ENCODE measurements at places on chromosomes 4 and X.

DNA sequence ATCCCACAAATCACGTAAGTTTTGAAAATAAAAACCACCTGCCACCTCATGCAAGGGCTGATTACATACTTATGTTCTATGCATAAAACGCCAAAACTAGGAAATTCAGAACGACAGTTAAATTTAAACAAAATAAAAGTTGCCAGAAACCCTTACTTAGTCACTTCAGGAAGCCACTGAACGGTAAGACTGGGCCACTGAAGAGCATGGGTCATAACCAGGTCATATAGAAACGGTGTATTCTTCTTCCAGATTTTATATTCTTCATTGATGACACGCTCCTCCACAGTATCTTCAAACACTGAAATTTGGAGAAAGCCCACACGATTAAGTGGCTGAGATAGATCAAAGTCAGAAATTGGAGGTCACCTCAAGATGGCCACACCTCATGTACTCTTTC lies 1.2 kb downstream of the RBBP7 start:
- DNase-seq: no peak

GRCh38 chr4:4627111-4627510 lies 85.3 kb upstream of the STX18 start:
- DNase-seq: no peak

DNA sequence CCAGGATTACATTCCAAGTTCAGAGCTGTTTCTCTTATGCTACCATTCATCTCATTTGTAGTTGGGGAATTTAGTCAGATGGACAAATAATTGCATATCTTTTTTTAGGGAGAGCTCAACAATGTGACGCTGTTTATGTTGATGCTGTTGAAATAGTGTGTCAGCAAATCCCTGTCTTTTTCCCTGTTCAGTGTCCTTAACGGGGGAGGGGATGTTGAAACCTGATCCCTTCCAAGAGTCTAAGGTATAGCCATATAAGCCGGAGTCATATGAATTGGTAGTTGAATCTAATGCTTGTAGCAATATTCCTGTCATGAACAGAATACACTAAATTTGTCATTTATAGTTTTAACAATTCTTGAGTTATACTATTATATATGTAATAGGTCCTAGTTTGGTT lies 293.5 kb upstream of the FAT1 start:
- DNase-seq: no peak

- DNase-seq: peak; percentile 44
Measured at GRCh38 chr4:9970399-9971011, 50.8 kb downstream of the SLC2A9 start.

DNA sequence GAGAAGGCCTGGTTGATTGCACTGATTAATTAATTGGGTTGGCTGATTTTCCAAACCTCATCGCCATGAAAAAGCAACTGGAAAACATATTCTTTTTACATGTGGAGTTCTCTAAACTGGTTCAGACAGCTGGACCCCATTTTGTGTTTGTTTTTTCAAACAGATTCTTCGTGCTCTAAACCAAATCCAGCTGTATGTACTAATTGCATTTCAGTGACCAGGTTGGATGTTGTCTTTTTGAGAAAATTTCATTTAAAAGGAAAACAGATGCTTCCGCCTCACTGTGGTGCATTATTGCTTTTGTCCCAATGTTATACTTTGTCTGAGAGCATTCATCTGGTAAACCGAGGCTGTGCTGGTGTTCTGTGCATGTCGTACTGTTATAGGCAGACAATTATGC lies 67.8 kb upstream of the LNX1 start:
- no peak for DNase-seq

DNA sequence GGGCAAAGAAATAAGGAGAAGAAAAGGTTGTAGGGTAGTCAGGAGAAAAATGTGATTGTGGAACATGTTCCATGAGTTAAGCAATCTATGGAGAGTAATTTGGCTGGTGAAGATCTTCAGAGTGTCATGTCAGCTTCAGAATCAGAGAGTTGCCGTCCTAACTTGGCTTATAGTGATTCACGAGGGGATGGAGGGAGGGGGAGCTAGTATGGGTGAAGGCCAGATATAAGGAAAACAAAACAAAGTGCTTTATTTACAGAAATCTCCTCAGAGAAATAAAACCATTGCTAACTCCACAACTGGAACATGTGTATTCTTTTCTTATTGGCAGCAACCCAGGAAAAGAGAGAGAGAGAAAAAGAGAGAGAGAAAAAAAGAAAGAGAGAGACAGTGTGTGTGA lies 256.5 kb upstream of the NRK start:
- DNase-seq: no peak

DNA sequence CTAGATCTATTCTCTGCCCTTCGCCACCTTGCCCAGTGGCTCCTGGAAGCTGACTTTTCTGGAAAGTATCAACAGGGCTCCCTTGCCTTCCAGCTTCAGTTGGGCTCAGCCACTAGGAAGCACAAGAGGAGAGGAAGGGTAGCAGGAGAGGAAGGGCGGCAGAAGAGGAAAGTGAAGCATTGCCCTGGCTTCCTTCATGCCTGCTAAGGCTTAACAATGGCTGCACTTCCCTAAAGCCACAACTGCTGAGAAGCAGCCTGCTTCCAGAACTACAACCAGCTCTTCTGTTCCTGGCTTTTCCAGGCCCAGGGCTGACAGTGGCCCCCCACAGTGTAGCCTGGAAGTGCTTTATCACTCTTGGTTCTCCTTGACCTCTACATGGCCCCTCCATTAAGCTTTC lies 29.1 kb upstream of the PGM2 start:
- DNase-seq: no peak

DNA sequence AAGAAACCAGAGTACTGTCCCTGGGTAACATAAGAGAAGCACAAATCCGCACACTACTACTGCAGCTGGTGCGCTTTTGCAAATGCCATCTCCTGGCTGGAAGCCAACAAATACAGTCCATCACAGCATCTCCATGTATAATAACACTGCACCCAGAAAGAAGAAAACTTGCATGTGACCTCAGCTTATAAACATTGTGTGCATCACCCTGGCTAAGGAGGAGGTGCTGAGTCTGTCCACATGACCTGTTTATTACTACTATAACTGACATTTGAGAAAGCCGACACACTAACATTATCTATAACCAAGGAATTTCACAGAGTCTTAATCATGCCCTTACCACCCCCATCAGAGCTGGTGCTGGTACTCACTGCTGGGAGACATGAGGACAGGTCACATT lies 516.8 kb downstream of the CFAP47 start:
- no peak for DNase-seq

DNA sequence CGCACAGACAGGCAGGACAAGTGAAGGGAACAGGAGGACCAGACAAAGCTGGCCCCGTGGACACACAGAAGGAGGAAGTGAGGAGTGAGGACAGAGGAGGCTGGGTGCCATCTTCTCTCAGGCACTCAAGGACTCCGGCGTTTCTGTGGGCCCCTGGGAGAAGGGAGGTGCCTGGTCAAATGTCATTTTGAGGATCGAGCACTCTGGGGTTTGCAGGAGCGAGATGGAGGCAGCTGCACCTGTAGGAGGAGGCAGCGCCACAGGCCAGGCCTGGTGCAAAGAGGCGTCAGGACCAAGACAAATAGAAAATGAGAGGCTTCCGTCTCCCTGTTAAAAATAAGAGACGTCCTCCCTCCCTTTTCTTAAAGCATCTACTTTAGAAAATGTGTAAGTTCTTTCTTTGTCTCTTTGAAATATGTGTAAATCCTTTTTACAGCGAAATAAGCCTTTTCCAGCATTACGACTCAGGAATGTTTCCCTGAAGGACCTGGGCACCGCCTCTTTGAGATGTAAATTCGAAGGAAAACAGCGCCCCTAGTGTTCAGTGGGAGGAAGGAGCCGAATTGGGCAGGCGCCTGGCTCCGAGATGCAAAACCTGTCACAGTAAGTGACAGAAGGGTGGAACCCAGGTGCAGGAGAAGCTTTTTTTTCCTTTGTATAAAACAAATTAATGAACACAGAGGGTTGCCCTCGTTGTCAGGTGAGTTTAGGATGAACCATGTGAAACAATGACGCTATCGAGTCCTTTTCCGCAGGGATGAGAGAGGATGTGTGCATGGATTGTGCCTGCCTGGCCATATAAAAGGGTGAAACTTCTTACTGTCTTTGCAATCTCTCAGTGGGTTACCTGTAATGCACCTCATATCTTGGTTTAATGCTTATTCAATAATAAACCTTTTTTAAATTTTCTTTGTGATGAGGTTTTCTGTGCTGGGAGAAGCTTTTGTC lies 1.4 kb upstream of the C4orf50 start:
- peak; percentile 50 for DNase-seq

DNA sequence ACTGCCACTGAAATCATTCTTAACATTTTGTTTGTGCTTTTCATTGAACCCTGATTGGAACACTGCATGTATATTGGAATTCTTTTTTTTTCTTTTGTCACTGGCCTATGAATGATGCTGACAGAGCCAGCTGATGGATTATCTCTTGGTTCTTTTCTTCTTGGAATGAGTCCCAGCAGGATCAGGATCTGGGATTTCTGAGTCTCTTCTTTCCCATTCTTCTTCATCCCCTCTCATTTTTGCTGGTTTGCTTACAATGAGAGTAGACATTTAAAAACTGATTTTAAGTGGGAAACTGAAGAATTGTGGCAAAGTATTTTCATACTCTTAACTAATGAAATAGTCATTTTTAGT lies 9.0 kb downstream of the DCUN1D4 start:
- DNase-seq: no peak

- no peak for DNase-seq
Measured at GRCh38 chr4:38606587-38606905, 57.5 kb upstream of the KLF3 start.

Data from DND-41 (cell line).